ENCODE measurements at places on chromosomes 1 and 21. TPM values are rescaled to one million over a fixed set of nuclear protein-coding genes. Genes with fewer than 3 reads are reported as not detected.

Gene S100A13
- total RNA-seq: 81.7 TPM

Gene TNNT2
- total RNA-seq: not detected

Gene MRPS15
- total RNA-seq: 66.7 TPM

Gene NMNAT2
- under 0.01 TPM for total RNA-seq

Measured in smooth muscle cell of trachea (primary cell).